Left lung (tissue), 14 donors: ENCODE measurements at places on chromosomes 7 and 10. TPM values are rescaled to one million over a fixed set of nuclear protein-coding genes. Genes with fewer than 3 reads are reported as not detected.

Gene GRM8
- 0.39 TPM for total RNA-seq

Gene ADRB1
- 15.4 TPM for total RNA-seq

Gene ARL4A
- 27.0 TPM for total RNA-seq

Gene LEP
- total RNA-seq: 0.15 TPM

Gene FAM180A
- total RNA-seq: 6.8 TPM

Gene COPG2
- 19.3 TPM for total RNA-seq

DNA sequence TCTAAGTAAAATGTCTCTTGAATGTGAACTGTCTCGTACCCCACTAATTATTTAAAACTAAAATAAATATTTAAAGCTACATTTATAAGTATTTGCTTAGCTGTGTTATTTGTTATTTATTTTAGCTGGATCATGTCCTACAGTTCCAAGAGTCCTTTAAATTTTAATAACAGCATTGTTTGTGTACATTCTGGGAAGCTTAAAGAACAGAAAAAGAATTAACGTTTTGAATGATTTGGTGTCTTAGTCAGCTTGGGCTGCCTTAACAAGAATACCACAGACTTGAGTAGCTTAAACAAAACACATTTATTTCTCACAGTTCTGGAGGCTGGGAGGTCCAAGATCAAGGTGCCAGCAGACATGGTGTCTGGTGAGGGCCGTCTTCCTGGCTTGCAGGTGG lies 107.4 kb downstream of the ITIH5 start:
- DNase-seq: no peak

DNA sequence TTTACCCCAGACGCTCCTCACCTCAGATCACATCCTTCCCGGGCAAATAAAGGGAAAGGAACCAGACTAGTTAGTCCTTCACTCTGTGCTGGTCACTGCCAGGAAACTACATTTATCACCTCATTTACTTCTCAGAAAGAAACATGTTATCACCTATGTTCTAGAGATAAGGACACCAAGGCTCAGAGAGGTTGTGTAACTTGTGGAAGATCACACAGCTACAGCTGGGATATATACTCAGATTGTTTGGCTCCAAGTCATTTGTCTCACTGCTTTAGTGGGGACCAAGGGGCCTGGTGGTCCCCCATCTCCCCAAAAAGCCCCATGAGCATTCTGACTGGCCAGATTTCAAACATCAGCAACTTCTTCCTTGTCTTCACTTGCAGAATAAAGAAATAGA lies 17.5 kb upstream of the BTBD16 start:
- DNase-seq: no peak

DNA sequence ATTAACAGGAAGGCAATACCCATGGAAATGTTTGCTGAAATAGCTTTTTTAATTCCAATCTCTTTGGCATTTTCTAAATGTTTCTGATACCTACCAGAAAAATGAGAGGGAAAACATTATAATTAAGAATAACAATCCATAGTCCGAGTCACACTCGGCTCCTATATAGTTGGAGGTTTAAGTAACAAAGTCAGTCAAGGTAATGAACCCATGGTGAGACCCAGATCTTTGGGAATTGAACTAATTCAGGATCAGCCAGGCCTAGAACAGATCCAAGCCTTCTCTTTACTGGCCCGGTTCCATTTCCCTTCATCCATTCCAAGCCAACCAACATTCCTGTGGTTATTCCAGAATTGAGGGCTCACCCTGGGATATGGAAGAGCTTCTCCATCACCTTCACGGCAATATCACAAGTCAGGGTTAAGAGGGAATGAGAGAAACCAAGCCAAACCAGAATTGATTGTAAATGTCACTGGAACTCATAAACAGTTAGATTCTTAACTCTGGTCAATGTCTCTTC lies 28.3 kb downstream of the ABCB4 start:
- DNase-seq: no peak

- DNase-seq: no peak
Measured at GRCh38 chr10:45219416-45219815, 96.0 kb downstream of the OR13A1 start.

- DNase-seq: no peak
Measured at GRCh38 chr7:159008417-159008816, 136.2 kb downstream of the VIPR2 start.

DNA sequence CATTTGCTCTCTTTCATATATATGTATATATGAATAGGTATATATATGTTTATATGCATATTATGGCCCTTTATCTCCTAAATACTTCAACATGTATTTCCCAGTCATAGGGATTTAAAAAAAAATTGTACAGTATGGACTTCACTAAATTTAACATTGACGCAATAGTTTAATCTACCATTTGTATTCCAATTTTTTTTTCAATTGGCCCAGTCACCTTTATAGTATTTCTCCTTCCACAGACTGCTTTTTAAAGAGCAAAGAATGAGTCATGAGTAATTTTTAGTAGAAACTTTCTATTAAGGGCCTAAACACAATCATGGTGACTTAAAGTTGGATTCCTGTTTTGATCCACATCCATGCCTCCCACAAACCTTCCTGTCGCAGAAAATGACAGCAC lies 20.5 kb downstream of the CCSER2 start:
- no peak for DNase-seq
